ENCODE measurements at places on chromosomes 2 and 18.

DNA sequence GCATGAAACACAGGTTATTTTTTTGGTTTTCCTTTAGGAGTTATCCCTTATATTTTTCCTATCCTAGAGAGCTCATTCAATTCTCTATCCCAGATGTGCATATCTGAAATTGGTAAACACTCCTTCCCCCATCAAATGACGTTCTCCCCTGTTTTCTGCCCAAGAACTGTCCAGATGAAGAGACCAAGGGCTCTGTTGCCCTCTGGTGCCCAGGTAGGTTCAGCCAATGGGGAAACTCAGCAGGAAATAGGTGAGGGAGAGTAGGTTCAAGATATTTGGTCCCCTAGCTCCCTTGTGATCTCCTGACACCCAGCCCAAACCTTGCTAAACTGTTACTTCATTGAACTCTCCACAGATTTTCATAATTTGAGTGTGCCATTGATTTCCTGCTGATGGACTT is 14.1 kb upstream of the INO80C start:
- DNase-seq: no peak

- no peak for DNase-seq
These were observed 13.9 kb upstream of the DSC1 start for GRCh38 chr18:31176531-31176930.

- DNase-seq: no peak
These were observed 61.1 kb upstream of the ZNG1B start for GRCh38 chr2:113376253-113376912.

DNA sequence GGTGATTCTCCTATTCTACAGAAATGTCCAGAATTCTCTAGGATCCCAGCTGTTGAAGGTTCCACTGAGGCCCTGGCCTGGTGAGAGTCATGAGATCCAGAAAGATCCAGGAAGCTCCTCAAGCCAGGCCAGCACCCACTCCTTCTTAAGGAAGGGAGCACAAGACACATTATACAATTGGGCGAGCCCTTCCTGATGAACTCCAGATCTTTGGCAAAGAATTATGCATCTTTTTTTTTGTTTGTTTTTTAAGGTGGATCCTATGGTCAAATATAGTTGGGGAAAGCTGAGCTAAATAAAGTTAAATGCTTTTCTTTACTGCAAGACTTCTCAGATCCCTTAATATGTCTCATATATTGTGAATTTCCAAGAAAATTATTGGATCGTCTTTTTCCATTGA is 37.0 kb upstream of the LOXHD1 start:
- DNase-seq: no peak

DNA sequence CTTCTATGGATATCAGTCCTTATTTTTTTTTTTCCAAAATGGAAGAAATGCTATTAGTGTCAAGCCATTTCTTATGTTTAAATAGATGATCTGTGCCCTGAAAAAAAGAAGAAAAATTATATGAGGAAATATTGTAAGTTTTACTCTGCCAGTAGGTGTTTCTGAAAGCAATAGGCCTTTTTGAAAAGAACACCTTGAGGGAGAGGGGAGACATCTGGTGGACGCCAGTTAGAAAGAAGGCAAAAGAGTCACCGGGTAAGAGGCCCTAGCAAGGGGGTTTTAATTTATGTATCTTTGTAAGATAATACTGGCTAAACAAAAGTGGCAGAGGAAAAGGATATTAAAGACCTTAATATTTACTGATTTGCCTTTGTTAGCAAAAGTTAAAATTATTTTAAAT is 56.1 kb downstream of the DYNAP start:
- peak; percentile 18 for DNase-seq

DNA sequence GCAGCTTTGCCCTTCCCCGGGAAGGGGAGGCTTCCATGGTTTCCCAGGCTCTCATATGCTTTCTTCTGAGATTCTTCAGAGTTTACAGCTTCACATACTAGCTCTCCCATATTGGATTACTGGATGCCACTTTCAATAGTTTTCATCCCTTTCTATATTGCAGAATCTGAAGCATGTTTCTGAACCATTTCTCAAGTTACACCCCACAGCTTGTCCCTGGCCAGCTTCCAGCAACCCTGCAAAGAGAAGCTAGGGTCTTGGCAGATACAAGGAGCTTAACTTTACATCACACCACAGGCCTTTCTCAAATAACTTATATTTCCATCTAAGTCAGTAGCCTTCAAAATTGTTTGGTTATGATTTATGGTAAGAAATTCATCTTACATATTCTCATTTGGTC is 39.6 kb downstream of the LHCGR start:
- DNase-seq: peak; percentile 63

GRCh38 chr2:186503827-186504606 is 18.0 kb downstream of the ZC3H15 start:
- peak; percentile 18 for DNase-seq

DNA sequence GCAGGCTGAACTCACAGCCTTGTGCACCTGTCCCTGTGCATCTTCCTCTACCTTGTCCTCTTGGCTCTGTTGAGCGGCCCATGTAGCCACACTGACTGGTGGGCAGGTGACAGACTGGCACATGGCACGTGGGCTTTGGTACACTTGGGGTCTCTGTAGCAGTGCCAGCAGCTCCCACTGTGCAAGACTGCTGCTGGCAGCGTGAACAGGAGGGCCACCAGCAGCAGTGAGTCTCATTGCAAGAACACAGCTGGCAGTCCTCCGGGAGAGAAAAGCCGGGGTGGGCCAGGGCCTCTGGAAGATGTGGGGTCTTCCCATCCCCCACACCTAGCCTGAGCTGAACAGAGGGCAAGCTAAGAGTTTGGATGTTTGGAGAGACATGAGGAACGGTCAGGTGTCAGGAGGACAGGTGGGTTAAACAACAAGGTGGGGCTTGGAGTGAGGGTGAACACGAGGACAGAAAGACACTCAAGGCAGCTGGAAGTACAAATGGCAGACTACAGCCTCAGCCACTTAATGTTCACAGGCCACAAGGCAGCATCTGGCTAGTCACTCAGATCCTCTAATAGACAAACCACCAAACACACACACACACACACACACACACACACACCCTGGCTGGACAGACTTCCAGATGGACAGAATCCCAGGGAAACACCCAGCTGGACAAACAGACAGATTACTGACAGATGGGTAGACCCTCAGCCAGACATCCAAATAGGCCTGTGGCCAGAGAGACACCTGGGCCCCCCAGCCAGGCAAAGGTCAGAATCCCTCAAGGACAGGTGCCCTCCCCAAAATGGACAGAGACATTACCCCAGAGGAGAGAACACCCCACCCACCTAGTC is 2.3 kb upstream of the PTPN18 start:
- no peak for DNase-seq

DNA sequence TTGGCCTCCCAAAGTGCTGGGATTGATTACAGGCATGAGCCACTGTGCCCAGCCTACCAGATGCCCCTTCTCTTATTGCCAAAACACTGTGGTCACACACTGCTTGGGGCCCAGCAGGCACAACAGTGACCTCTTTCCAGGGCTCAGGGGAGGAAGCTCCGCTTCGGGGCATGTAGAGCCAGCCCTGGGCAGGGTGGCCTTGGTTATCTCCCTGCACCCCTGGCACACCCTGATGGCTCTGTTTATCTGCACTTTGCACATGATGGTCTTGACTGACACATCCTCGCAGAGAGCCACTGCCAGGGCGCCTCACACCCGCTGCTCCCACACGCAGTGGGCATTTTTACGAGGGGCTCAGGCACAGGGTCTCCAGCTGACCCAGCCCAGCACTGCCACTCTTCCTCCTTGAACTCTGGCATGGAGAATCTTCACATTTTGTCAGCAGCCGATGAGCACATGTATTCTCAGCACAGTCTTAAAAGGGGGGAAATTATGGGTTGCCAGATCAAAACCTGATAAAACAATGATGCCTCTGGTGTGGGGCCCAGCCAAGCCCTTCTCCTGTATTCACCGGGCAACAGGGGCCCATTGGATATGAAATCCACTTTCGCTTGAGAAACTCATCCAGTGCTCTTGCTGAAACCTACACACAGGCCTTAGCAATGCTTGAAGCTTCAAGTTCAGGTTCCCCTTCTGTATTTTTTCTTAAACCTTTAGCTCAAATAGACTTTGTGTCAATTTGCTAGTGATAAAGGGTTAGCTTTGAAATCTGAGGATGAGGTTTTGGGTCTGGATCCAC is 5.9 kb downstream of the GYPC start:
- no peak for DNase-seq

- no peak for DNase-seq
These were observed 126.4 kb upstream of the MGAT5 start for GRCh38 chr2:134127496-134127895.

GRCh38 chr18:22822024-22822423 is 111.1 kb upstream of the RBBP8 start:
- DNase-seq: peak; percentile 93

DNA sequence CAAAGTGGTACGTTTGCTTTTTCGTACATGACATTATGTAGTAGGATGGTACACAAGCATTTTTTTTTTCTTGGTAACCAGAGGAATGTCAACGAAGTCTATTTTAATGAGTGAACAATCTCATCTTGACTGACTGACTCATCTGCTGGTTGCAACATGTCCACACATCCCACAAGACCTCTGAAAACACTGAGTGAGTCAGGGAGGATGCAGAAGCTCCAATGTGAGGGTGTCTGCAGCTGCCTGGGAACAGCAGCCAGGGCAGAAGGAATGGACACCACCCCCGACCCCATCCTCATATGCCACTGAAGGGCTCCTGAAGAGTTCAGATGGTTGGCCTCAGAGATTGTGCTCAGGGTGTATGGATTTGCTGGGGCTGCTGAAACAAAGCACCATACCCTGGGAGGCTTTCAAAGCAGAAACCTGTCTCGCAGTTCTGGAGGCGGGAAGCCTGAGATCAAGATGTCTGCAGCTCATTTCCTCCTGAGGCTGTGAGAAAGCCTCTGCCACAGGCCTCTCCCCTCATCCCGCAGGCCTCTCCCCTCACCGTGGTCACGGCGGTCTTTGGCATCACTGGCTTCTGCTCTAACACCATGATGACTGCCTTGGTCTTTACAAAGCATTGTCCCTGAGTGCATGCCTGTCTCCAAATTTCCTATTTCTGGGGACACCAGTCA is 124.6 kb downstream of the LRATD1 start:
- DNase-seq: peak; percentile 38

- no peak for DNase-seq
These were observed 33.1 kb downstream of the MARCO start for GRCh38 chr2:118975133-118975532.

DNA sequence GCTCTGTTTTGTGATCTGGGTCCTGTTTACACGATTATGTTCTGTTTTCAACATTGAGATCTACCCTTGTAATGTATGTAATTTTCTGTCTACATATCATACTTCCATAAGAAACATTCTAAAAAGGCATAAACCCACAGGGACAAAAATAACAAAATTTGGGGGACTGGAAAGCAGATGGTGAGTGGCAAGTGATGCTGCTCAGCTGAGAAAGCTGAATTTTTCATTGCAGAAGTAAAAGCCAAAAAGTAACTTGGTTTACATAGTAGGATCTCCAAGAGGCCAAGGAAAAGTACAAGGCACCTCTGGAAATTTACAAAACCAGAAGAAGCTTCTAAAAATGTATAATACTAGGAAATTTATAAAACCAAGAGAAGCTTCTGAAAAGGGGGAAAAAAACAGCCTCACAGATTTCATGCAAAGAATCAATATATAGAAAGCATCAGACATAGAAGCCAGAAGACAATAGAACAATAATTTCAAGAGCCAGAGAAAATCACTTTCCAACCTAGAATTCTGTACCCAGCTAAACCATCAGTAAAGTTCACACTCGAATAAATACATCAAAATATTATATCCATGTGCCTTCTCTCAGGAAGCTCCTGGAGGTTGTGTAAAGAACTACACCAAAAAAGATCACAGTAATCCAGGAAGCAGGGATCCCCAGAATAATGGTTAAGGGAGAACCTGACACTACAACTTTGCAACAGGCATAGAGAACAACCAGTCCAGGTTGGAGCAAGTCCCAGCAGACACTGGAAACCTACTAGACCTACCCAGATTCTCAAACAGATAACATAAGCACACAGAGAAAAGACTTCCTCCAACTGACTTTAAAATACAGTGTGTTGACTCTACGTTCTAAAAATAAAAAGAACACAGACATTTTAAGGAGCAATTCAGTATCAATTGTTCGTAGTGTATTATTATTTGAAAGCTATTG is 401.7 kb upstream of the HS6ST1 start:
- DNase-seq: no peak
